ENCODE measurements at places on chromosomes 16 and 17.

DNA sequence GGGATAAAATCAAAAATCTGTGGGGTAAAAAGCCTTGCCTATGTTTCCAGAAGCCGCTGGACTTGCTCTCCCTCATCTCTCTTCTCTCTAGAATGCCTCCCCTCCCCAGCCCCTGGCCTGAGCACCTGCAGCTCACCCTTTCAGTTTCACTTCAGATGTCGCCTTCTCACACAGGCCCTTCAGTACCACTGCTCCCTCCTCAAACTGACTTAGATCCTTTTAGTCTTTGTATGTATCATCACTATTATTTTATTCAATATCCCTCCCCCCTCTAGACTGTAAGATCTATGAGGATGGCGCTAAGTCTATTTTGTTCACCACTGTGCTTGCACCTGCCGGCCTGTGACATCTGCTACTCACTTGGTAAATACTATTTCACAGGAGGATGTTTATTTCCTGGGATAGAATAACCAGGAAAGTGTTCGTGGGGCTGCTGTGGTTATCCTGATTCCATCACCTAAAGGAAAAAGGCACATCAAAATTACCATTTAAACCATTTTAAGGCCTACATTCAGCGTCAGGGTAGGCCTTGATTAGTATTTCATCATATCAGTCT lies 122.3 kb downstream of the MRTFB start:
- peak; percentile 69 for DNase-seq

- no peak for DNase-seq
These were observed 314.1 kb upstream of the TNRC6C start for GRCh38 chr17:77644181-77645071.

DNA sequence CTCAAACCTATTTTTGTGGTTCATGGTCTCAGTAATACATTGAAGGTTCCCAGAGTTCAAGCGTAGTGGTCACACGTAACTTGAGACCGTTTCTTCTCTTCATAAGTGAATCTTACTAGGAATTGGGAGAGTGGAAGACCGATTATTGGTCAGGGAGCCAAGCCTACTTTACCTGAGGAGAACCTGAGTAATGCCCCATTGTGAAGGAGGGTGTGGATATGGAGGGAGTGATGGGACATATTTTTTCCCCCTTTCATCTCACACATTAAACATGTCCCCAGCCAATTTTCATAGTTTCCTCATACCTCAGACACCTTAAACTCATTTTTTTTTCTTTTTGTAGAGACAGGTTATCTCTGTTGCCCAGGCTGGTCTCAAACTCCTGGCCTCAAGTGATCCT lies 8.9 kb downstream of the GEMIN4 start:
- no peak for DNase-seq

DNA sequence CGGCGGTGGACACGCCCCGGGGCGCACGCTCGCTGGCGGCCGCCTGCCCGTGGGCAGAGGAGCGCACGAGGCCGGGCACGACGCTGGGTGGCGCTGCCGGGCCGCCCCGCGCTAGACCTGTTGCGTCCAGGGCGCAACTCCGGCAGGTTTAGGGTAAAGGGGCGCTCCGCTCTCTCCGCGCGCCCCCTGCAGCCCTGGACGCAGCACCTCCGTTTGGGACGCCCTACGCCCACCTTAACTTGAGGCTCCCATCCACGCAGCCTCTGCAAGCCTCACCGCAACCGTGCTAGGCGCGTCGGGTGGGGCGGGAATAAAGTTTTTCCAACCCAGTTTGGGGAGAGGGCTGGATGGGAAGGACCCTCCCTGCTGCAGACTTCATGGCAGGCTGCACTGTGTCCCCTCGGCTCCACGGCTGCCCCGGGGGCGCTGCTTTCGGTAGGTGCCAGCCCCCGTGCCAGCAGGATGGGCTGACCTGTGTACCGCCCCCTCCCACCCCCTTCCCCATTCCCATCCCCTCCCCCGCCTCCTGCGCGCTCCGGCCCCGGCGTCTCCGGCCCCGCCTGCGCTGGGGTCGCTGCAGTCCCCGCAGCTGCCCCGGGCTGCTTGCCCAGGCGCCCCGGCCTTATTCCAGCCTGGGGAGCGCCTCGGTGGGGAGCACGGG lies at the start of gene SYT17:
Gene SYT17, plus strand, starts transcription at position 531 of the 661 bp plus-strand sequence. CDS start 407 bp downstream, outside the sequence.
- DNase-seq = peak; percentile 30

Data from activated naive CD4-positive, alpha-beta T cell treated with anti-CD3 and anti-CD28 coated beads, Interleukin-2, amount 10 ng/mL, durations not matched to agents 7 days and 5 days (primary cell).